Hematopoietic multipotent progenitor cell treated with erythropoietin and hydrocortisone succinate and interleukin-3 and kit ligand, for 4 days (in vitro differentiated cells): ENCODE measurements at places on chromosomes 5 and 9.
A peak's percentile ranks its signal among the peaks of the same experiment; 100 is the strongest.

GRCh38 chr9:121393318-121393717, 23.3 kb upstream of the STOM start:
- DNase-seq, result peak; percentile 72

DNA sequence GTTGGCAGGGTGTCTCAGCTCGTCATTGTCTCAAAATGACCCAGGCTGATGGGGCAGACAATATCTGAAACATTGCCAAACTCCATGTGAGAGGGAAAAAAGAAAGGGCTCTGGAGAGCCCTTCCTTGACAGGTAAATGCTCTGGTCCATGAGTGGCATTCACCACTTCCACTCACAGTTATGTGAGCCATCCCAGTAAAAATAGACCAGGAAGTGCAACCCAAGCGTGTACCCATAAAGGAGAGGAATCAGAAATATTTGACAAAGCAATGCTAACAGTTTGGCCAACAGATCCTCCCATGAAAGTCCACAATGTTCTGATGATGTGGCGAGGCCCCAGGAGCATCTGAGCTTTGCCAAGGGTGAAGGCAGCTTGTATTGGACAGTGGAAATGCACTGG, 49.4 kb downstream of the ASTN2 start:
- no peak for DNase-seq

- DNase-seq, result no peak
Measured at GRCh38 chr5:67648201-67648671, 451.6 kb upstream of the CD180 start.

DNA sequence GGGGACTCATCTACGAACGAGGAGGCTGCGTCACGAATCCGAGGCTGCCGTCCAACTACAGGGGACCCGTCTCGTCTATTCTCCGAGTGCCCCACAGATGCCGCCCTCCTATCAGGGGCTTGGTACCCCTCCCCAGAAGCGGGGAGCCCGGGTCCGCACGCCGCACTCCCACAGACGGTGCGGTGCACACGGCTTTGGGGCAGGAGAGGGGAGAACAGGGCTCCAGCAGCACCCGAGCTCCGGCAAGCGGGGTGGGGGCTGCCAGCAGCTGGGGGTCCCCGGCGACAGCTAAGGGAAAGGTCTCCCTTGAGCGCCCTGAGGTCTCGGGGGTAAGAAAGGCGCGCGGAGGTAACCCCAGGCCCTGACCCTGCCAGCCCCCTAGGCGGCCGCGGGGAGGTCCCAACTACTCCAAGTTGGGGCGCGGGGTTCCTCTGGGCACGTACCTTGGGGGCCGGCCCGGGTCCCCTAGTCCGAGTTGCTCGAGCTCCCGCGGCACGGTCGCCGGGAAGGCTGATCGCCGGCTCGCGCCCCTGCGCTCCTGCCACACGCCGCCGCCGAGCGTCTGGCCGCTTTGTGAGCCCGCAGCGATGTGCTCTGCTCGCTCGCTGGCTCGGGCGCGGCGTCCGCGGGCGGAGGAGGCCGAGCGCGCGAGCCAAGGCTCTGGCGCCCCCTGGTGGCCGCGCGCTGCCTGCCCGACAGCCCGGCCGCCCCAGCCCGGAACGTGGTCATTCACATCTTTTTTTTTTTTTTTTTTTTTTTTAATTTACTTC, at the start of gene SPOCK1:
SPOCK1 (minus strand) TSS at position 591 of the 770 bp plus-strand sequence.
- DNase-seq, result peak; percentile 89

GRCh38 chr9:93601666-93602065, 25.3 kb downstream of the PHF2 start:
- no peak for DNase-seq

- DNase-seq, result no peak
Measured at GRCh38 chr5:126454081-126454480, 30.9 kb downstream of the GRAMD2B start.

DNA sequence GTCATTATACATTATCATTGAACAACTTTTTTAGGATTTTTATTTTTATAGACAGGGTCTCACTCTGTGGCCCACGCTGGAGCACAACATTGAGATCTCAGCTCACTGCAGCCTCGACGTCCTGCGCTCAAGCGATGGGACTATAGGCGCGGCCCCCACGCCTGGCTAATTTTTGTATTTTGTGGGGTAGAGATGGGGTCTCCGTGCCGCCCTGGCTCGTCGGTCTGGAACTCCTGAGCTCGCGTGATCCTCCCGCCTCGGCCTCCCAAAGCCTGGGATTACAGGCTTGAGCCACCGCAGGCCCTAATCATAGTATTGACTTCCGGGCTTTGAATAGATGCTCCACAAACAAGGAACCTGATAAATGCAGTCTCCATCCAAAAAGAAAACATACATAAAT, 1.4 kb upstream of the EDF1 start:
- no peak for DNase-seq

- no peak for DNase-seq
Measured at GRCh38 chr5:75277463-75277862, 40.8 kb upstream of the ANKRD31 start.

DNA sequence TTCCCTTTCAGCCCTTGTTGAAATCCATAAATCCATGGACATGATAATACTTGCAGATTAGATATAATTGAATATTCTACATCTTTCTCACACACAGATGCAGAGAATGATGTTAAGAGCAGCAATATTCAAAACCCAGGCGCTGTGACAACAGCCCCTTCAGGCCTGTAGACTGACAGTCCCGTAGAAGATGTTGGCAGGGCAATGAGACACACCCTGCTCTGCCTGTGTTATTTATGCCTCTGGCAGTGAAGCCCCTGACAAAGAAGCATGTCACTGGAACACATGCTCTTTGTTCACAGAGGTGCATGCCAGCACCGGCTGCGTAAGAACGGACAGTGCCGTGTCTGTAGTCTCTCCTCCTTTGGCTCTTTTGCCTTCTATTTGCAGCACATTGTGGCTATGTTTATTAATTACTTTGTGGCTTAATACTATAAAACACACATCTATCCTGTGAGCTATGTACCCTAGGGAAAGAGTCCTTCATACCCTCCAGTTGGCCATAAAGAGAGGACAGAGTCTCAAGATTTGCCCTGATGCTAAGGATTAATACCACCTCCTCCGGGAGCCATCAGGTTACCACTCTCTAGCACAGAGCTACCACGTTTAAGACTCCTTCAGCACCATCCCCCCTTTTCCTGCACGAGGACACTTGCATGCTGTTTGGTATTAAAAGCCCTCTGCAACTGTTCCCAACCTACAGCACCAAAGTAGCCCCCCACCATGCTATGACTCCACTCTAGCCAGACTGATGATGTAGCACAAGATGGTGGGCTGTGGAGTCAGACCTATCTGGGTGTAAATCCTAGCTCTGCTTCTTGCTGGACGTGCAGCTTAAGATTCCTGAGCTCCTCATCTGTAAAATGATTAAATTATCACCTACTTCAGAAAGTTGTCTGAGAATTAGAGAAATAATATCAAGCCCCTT, 2.0 kb upstream of the ANP32B start:
- peak; percentile 67 for DNase-seq

DNA sequence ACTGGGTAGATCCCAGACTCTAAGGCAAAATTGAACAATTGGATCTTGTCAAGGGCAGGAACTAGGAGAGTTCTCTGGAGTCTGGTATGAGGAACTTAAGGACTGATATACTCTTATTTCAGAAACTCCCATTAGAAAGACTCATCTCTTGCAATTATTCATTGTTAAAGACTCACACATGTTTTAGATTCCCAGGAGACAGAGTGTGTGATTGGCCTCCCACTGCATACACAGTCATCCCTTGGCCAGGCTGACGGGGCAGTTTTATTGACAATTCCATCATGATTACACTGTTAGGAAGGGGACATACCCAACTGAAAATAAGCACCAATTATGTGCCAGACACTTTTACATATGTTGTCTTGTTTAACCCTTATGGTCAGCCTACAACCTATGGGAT, 347.2 kb downstream of the DMAC1 start:
- no peak for DNase-seq

GRCh38 chr9:85118990-85119755, 449.6 kb downstream of the NTRK2 start:
- DNase-seq, result no peak

DNA sequence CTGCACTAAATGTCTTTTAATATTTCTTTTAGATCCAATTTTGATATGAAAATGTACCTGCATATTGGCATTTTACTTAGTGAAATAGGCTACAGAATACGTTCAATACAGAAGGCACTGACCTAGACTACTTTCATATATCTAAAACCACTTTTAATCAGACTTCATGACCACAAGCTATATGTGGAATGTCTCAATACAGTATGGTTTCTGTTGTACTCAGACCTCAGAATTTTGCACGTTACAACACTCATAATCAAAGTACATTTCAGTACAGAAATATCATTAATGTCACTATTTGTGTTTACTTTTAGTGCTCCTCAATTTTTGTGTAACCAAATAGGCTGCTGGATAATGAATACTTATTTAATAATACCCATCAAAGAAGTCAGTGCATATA, 74.8 kb downstream of the MEF2C start:
- no peak for DNase-seq

DNA sequence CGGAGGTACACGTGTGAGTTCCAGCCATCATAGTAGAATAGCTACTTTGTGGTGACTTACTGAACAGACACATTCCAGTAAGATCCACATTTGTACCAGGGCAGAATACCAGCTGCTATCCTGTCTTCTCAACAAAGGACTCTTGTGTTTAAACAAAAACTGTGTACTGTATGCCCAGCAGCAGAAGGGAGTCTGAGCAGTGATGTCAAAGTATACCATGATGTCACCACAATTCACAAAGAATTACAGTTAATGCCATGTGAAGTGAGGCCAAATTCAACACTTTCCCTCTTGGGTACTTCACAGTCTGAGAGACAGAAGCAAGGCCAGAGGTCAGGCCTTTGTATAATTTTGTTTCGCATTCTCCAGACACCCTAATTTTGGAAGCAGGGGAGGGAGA, 137.0 kb downstream of the ADAMTSL1 start:
- no peak for DNase-seq

GRCh38 chr5:151868451-151868850, 56.2 kb downstream of the GLRA1 start:
- DNase-seq, result no peak

DNA sequence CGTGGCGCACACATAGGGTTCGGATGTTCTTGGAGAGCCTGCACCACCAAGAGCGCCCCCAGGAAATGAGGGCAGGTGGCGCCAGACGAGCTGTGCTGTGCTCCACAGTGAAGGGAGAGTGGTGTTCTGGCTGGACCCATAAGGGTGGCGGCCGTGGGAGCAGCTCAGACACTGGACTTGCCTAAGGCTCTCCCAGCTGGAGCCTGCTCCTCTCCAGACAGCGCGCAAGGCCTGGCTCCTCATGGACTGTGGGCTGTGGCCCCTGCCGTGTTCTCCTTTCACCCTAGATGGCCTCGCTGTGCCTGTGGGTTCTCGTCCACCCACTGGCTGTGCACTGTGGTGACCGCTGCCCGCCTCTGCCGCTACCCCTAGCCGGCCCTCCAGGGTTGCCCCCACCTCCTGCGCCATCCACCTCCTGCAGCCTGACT, 92.9 kb downstream of the EHMT1 start:
- DNase-seq, result no peak

DNA sequence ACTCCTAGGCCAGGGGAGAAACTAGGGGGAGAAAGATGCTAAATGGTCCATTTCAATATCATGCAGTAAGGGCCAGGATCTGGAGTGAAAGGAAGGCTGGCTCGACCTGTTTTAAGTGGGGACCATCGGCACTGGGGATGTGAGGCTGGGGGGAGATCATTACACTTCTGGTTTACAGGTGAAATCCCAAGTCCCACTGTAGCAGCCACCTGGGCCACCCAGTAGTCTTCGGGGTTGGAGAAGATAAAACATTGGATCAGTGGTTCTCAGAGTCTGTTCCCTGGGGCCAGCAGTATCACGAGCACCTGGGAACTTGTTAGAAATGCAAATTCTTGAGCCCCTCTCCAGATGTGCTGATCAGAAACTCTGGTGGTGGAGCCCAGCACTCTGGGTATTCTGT, 111.3 kb upstream of the ALDH1B1 start:
- DNase-seq, result no peak

DNA sequence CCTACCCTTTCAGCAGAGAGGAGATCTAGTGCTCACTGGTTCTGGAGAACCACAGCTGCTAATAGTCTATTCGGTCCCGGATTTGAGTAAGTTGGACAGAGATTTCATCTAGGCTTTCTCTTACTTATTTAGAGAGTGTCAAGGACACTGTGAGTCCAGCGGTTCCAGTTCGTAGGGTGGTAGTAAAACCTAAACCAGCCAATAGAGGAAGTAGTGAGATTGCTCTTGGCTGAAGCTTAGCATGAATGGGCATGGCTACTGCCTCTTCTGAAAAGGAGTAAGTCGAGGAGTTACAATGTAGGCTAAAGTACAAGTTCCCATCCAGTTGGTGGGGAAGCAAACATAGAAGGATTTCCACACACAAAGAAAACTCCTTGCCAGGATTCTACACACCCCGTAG, 109.6 kb upstream of the MOCS2 start:
- no peak for DNase-seq

DNA sequence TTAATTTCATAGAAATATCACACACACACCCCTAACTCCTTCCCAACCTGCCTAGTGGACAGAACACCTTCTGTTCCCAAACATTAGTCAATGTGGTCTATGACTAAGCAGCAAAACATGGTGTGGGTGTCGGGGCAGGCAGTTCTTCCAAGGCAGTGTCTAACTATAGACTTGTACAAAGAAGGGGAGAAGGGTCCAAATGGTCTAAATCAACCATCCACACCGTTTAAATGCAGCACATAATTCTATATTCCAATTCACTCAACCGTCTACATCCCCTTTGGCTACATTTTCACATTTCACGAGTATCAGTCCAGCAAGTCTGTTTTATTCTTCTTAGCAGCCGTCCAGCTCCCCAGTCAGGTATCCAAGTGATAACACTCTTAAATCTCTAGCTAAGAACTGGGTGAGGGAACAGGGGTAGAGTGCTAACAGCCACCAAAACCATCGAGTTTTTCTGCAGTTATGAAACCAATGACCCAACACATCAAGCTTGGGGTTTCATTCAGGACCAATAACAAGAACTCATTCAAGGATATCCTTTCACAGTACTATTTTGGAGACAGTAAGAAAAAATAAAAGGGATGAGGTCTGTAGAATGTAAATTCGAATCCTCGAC, 3.3 kb downstream of the ZNF608 start:
- no peak for DNase-seq

DNA sequence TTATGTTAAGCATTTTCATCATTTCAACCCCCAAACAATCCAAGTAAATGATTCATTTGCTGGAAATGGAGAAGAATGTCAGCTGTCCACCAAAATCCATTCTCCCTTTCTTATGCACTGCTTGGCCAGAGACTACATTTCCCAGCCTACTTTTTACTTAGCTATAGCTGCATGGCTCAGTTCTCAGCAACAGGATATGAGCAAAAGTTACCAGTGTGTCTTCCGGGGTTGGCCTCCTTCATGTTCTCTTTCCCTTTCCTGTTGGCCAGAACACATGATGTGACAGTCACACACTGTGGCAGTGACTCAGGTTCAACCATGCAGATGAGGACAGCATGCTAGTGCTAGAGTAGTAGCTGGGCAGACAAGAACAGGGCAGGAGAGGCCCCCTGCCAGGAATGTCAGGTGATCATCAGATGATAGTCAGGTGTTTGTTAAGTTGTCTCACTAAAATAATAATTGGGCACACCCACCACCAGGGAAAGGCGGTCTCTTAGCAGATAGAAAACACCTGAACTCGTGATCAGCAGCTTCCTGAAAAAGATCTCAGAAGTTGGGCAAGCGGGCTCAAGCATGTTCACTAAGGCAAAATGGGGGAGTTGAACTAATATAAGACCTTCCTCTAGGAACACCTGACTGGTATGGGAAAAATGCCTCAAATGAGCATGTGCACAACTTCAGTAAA, 12.2 kb downstream of the GPR150 start:
- peak; percentile 77 for DNase-seq

GRCh38 chr5:172065431-172066065, 59.1 kb upstream of the FBXW11 start:
- DNase-seq, result no peak

GRCh38 chr9:38186404-38187115, 117.5 kb upstream of the SHB start:
- DNase-seq, result no peak
